Cortex of kidney (tissue), 1 donor: ENCODE measurements at places on chromosomes 7 and 10.

- no peak for DNase-seq
Observed at GRCh38 chr10:22317076-22317370, 835 bp downstream of the COMMD3 start.

DNA sequence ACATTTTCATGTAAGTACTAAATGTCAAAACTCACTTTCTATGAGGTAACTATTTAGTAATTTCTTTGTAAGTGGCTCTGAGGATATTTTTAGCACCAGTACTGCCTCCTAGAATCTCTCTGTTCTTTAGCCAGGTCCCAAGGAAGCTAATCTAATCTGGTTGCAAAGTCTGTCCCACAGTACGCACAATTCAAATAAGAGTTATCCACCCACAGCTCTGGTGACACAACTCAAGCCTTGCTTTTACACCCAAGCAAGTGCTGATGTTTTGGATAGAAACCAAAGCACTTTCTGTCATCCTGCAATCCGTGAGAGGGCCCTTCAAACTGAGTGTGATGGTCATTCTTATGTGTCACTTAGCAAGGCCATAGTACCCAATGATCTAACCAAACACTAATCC lies 14.5 kb downstream of the GIMAP5 start:
- DNase-seq = no peak

DNA sequence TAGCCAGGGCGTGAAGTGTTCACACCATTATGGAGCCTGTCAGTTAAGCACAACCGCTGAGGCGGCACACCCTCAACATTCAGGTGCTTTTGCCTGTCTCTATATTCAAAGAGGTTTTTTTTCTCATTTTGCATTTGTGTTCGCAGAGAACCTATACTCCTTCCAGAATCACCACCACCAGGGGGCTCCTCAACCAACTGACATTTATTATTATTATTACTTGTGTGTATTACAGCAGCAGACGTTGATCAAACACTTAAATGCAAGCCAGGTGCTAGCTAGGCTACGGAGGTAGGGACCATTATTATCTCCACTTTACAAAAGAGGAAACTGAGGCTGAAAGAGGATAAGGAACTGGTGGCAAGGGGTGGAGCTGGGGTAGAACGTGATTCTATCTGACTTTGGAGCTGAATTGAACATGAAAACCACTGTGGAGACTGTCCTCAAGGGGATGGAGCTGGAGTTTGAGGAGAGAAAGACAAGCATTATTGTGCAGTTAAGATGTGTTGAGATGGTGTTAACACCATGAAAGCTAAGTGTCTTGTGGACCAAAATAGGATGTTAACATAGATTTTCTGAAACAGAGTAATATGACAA lies 133.8 kb upstream of the PLXNA4 start:
- DNase-seq = no peak

- DNase-seq = no peak
Observed at GRCh38 chr7:14762561-14762960, 140.0 kb downstream of the DGKB start.

DNA sequence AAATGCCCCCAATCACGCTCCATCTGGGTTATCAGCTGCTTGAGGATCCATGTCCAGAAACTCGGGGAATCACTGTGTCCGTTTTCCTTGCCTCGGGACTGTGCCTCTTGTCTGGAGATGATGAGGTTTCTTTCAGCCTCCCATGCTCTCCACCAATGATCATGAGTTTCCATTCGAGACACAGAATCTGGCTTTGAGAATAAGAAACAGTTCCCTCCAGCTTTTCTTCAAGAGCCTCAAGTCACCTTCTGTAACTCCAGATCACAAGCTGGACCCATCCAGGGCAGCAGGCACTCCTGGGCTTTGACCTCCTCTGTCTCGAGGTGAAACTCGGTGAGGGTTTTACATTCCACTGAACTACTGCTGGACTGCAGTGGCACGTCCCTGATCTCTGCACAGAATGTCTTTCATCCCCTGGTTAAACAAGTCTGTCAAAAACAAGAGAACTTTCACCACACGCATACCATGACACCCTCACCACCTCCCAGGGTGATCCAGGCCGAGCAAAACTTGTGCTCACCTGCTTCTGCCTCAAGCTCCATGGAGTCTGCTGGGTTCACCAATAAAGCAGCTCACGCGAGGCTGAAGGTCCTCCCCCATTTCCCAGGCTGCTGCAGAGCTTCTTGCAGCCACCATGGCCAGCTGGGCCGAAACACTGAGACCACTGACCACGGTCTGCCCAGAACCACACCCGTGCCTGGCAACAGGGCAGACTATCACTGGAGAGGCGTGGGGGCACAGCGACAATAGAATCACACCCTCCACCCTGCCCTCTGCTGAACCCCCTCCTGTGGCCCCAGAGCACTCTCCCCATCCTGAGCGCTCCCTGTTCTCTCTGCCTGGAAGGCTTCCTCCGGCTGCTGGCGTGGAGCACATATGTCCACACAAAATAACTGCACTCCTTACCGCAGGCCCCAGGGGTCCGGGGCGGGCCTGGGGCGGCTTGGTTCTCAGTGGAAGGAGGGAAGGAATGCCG lies 25.1 kb downstream of the MAT1A start:
- DNase-seq = no peak

GRCh38 chr10:17872191-17873091 lies 63.3 kb downstream of the MRC1 start:
- no peak for DNase-seq
